ENCODE measurements at places on chromosomes 12 and 14.

DNA sequence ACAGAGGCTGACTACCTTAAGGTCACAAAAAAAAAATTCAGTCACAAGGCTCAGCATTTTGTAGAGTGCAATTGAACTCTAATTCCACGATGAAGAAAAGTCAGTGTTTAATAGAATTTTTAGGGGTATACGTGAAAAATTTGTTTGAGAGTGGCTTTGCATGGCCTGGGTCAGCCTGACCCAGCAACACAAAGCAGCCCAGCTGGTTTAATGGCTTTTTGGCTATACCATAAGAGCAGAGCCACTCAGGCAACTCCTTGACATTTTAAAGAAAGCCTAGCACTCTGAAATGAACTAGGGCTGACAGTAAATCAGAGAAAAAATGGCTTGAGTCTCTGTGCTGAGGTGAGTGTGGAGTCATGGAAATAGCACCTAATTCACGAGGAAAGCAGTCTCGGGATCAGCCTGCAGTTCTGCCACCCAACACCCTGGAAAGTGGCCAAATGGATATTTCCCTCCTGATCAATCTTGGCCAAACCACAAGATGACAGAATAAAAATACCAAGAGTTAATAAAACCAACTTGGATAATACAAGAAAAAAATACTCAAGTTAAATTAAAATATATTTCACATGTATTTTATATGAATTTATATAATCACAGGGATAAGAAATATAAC is 59.5 kb downstream of the GALNT4 start:
- DNase-seq: no peak

- no peak for DNase-seq
These were observed 12.4 kb downstream of the SYNDIG1L start for GRCh38 chr14:74413627-74414026.

GRCh38 chr14:60510254-60510950 is 1.5 kb downstream of the SIX6 start:
- DNase-seq: no peak

DNA sequence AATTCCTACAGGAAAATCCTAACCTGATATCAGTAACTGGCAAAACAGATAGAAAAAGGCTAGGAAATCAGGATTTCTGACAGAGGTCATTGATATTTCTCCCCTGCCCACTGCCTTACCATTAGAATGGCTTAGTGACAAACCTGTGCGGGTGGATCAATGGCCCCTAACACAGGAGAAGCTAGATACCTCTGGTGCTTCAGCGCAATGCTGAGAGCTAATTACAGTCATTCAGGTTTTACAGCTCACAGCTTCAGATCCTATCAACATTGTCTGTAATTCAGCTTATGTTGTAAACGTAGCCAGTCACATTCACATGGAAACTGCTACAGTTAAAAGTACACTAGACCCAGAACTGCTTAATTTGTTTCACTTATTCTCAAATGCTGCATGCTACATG is 17.4 kb upstream of the SLC10A1 start:
- DNase-seq: no peak

GRCh38 chr12:72498354-72498753 is 226.2 kb downstream of the TRHDE start:
- no peak for DNase-seq
